ENCODE measurements at places on chromosomes 1 and 21.

- DNase-seq, result no peak
These were observed 525.1 kb upstream of the BRINP3 start for GRCh38 chr1:191002768-191003167.

- DNase-seq, result no peak
These were observed 5.0 kb downstream of the MTR start for GRCh38 chr1:236800002-236800620.

DNA sequence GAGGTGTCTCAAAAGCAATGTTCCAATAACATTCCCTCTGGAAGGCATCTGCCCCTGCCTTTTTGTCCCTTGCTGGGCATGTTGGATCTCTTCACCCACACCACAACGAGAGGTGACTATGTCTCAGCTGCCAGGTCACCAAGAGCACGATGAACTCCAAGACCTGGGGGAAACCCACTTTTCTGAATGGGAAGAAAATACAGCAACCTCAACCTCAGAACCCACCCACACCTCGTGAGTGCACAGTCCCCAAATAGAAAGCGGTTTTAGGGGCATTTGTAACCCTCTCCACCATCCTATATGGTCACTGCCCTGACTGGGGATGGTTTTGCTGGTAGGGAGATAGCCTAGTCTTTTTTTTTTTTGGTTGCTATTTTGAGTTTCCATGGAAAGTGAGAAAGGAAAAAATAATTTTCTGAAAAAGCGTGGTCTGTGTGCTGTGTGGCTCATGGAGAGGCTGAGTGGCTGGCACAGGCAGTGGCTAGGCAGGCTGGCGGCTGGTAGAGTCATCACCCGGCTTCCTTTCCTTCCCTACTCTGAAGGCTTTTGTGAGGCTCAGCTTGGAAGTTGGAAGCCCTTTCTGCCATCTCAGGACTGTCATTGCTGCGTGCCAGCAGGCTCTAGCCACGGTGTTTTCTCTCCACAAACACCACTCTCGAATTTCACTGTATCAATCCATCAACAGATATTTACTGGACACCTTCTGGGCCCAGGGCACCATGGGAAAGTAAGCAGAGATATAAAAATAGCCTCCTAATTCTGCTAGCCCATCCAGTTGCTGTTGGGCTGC lies 15.8 kb downstream of the TSPAN2 start:
- no peak for DNase-seq

DNA sequence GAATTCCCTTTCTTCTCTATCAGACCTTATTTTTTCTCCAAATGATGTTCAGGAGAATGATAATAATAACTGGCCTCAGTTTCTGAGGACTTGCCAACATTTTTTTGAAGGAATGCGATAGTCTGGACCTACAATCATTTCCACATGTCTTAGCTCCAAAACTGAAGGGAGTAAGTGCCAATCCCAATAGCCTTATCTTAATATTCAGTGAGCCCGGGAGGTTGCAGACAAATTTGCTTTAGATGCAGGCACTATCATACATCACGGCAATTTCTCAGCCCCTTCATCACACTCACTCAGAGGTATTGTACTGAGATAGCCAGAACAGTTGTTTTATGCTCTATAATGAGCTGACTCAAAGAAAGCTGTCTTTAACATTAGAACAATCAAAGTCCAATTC lies 796.9 kb downstream of the ADGRL2 start:
- DNase-seq, result no peak

DNA sequence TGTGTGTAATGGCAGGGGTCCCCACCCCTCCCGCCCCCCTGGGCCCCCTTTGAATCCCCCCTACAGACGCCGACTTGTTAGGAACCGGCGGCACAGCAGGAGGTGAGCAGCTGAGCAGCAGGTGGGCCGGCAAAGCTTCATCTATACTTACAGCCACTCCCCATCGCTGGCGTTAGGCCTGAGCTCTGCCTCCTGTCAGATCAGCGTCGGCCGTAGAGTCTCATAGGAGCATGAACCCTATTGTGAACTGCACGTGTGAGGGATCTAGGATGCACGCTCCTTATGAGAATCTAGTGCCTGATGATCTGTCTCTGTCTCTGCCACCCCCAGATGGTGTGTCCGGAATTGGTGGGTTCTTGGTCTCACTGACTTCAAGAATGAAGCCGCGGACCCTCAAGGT lies 14.9 kb upstream of the VPS26C start:
- no peak for DNase-seq

GRCh38 chr1:59631561-59632255 lies 183.0 kb upstream of the HOOK1 start:
- no peak for DNase-seq

- DNase-seq, result peak; percentile 7
These were observed 1.2 kb downstream of the KCTD3 start for GRCh38 chr1:215568299-215568692.

GRCh38 chr1:17553975-17554700 lies 14.6 kb downstream of the ARHGEF10L start:
- no peak for DNase-seq

DNA sequence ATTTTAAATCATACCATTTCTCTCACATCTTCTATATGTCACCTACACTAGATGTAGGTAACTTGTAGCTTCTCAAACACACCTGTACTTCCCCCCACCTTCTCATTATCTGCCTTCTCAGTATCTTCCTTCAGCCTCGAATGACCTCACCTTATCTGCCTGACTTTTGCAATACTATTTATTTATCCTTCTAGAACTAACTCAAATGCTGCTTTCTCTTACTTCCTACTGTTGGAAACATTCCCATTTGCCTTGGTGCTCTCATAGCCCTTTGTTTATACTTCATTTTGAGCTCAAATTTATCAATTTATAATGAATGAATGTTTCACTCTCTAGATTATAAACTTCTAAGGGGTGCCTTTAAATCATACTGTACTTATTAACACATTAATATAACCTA lies 50.4 kb upstream of the KIAA1614 start:
- DNase-seq, result no peak

GRCh38 chr1:181141431-181141910 lies 53.0 kb downstream of the IER5 start:
- DNase-seq, result no peak

DNA sequence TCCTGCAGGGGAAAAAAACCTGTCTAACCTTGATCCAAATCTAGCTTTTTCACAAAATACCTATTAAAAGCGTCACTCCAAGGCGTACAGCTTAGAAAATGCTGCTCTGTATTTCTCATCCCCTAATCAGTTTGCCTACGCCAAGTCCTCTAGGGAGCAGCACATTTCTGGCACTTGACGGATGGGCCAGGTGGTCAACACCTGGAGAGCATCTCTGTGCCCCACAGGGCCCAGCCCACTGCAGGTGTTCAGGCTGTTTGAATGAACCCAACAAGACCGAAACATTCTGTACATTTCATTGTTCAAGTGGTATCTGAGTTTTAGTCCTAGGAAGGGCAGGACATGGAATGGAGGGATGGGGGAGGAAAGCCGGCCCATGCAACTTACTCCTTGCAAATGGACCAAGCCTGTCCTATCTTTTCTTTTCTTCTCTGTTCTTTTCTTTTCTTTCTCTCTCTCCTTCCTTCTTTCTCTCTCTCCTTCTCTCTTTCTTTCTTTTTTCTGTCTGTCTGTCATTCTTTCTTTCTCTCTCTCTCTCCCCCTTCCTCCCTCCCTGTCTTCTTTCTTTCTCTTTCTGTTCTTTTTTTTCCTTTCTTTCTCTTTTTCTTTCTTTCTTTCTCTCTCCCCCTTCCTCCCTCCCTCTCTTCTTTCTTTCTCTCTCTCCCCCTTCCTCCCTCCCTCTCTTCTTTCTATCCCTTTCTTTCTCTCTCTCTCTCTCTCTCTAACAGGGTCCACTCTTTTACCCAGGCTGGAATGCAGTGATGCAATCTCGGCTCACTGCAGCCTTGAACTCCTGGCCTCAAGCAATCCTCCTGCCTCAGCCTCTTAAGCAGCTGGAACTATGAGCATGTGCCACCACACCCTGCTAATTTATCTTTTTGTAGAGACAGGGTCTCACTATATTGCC lies 29.1 kb downstream of the IGFN1 start:
- no peak for DNase-seq

GRCh38 chr1:204376919-204377799 lies 17.4 kb upstream of the PLEKHA6 start:
- DNase-seq, result no peak

- DNase-seq, result no peak
These were observed 540.8 kb downstream of the BRINP3 start for GRCh38 chr1:189936861-189937260.

GRCh38 chr1:151277249-151277648 lies 4.8 kb upstream of the ZNF687 start:
- DNase-seq, result no peak

DNA sequence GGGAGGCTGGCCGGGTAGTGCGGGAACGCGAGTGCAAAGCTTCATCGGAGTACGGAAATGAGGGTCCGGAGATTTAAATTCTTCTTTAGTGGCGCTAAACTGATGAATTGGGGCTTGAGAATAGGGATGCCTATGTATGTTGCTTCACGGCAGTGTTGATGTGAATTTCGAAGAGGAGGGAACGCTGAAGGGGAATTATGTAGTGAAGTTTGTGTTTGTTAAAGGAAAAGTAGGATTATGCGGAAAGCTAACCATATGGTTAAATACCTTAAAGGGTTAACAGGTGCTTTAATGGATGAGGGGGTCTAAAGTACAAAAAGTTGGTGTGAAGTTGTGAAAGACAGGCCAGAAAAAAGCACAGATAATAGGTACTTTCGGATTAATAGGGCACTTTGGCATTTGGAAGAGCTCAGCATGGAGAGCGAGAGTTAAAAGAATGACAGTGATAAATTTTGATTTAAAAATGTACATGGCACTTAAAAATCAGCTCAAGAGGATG lies 1.4 kb downstream of the HS2ST1 start:
- no peak for DNase-seq

DNA sequence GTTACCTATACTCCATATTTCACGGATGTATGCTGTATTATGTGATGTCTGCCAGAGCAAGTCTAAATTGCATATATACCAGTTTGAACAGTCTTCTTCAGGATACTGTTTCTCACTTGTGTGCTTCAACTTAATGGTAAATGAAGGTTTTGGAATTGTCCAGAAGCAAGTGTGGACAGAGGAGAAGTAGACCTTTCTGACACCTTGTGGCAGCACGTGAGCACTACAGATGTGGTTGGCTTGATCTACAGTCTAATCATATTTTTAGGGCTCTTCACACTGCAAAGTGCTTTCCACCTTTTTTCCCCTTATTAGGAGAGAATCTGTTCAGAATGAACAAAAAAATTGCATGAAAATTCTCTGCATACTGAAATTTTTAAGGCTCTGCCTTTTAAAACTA lies 10.9 kb downstream of the MORC3 start:
- DNase-seq, result peak; percentile 58

- DNase-seq, result no peak
These were observed 29.0 kb downstream of the NME7 start for GRCh38 chr1:169338617-169339016.

- DNase-seq, result no peak
These were observed 6.4 kb upstream of the COL6A1 start for GRCh38 chr21:45975020-45975666.

DNA sequence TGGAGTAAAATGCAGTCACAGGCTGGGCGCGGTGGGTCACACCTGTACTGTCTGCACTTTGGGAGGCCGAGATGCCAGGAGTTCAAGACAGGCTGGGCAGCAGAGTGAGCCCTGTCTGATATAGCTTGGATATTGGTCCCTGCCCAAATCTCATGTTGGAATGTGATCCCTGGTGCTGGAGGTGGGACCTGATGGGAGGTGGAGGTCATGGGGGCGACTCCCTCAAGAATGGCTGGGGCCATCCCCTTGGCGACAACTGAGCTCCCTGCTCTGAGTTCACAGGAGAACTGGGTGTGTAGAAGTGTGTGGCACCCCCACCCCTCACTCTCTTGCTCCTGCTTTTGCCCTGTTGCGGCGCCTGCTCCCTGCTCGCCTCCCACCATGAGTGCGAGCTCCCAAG lies 11.5 kb upstream of the PDXK start:
- DNase-seq, result no peak

DNA sequence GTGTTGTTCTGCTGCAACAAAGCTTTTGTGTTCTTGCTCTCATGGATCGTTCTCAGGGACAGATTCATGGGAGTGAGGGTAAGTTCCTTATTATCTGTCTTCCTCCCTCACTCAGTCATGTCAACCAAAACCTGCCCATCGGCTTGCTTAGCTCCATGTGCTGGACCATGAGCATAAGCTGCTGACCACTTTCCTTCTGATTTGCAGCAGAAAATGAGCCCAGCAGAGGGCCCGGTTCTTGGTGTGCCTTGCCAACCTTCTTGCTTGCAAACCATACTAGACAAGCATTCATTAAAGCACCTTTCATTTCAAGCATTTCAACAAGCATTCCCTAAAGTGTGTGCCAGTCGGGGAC lies 64.0 kb upstream of the COA6 start:
- DNase-seq, result no peak

DNA sequence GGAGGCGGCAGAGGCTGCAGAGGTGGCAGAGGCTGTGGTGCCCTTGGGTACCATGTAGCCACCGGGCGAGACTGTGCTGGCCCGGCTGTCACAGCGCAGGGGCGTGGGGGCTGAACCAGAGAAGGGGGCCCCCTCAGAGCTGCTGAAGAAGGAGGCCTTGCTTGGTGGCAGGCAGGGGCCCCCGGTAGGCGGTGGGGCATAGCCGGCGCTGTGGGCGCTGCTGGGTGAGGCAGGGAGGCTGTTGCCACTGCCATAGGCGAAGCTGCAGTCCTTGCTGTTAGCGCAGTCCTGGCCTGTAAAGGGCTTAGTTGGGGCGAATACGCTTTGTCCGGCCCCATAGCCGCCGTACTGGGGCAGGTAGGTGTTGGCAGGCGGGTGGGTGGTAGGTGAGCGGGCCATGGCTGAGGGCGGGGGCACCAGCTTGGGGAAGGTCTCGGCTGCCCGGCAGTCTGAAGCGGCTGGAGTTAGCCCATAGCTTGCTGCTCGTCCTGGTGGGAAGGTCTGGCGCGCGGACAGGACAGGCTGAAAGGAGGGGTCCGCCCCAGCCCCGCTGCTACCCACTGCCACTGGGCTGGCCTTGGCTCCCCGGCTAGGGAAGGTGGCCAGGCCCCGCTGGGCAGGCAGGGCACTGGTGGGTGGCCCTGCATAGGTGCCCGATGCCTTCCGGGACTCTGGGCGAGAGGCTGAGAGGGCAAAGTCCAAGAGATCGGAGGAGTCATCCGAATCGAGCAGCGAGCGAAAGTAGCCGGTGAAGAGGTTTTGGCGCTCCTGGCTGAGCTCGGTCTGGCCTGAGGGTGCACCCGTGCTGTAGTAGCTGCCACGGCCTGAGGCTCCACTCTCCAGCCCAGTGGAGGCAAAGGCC lies 54.9 kb downstream of the AHDC1 start:
- DNase-seq, result no peak

DNA sequence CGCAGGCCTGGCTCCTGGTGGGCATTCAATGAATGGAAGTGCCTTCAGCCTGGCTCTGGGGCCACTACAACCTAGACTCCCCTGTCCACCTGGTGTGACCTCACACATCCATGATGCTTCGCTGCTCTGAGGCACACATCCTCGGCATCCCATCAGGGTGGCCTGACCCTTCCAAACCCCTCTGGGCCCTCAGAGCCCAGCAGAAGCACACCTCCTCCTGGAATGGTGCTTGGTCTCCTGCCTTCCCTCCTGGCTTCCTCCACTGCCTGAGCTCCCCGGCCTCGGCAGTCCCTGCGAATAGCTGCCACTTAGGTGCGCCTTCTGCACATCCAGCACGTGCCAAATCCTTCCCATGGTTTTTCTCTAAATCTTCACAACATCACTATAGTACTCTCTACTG lies 133.8 kb downstream of the GLIS1 start:
- no peak for DNase-seq

GRCh38 chr1:221981461-221981860 lies 239.6 kb upstream of the DUSP10 start:
- no peak for DNase-seq

GRCh38 chr1:23200883-23201282 lies 16.4 kb downstream of the HTR1D start:
- DNase-seq, result no peak

GRCh38 chr21:38489729-38490128 lies 8.5 kb downstream of the ERG start:
- DNase-seq, result no peak

GRCh38 chr1:6246497-6247467 lies 2.8 kb downstream of the HES3 start:
- peak; percentile 26 for DNase-seq
